ENCODE measurements at places on chromosomes 4 and X. TPM values are rescaled to one million over a fixed set of nuclear protein-coding genes. Genes with fewer than 3 reads are reported as not detected.

GRCh38 chrX:16712548-16713155, at the start of gene CTPS2:
Gene CTPS2 (minus strand): TSS chrX:16712669. CDS start chrX:16702902, 9,767 bp downstream.
- peak; percentile 55 for DNase-seq

- peak; percentile 80 for DNase-seq
Measured at GRCh38 chr4:77022560-77023179, 53.1 kb downstream of the CCNI start.

GRCh38 chr4:26279446-26279845, 41.4 kb upstream of the RBPJ start:
- no peak for DNase-seq

- no peak for DNase-seq
Measured at GRCh38 chr4:15142201-15142600, 139.9 kb downstream of the CPEB2 start.

DNA sequence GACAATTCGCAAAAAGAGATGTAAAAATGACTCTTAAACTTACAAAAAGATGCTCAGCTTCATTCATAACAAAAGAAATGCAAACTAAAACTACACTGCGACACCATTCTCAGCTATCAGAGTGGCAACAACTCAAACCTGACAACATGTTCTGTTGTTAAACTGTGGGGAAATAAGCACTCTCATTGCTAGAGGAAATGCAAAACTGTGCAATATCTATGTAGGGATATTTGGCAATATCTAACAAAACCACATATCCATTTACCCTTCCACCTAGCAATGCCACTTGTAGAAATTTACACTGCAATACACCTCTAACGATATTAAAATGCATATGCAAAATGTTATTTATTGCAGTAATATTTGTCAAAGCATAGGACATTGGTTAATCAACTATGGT, 78.3 kb upstream of the EGFL6 start:
- no peak for DNase-seq

- DNase-seq: no peak
Measured at GRCh38 chr4:155599596-155599995, 67.1 kb upstream of the GUCY1A1 start.

DNA sequence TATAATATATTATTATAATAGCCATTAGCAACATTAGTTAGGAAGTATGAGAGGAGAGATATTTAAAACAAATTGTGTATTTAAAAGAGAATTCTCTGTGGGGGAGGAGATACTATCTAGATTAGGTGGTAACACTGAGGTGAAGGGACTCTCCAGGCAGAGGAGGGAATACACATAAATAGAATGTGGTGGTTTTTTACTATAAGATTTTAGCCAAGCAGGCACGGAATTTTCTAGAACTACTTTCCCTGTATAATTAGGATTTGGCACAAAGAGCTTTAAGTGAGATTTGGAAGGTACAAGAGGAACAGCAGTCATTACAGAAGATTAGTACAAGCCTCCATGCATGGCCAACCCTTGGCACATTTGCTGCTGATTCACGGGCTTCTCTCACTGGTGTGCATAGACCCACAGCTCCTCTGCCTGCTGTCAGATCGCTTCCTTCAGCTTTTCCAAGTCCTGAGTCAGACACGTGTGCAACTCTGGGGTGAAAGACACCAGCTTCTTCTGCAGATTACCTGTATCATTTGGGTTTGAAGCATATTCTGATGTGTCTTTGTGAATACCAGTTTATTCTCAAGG, 685.5 kb downstream of the KCTD8 start:
- DNase-seq: no peak

- peak; percentile 47 for DNase-seq
Measured at GRCh38 chr4:168981460-168981859, 28.6 kb downstream of the CBR4 start.

- no peak for DNase-seq
Measured at GRCh38 chr4:48255072-48255958, 14.3 kb downstream of the TEC start.

GRCh38 chr4:47669946-47670345, 167.9 kb downstream of the CORIN start:
- DNase-seq: peak; percentile 18

DNA sequence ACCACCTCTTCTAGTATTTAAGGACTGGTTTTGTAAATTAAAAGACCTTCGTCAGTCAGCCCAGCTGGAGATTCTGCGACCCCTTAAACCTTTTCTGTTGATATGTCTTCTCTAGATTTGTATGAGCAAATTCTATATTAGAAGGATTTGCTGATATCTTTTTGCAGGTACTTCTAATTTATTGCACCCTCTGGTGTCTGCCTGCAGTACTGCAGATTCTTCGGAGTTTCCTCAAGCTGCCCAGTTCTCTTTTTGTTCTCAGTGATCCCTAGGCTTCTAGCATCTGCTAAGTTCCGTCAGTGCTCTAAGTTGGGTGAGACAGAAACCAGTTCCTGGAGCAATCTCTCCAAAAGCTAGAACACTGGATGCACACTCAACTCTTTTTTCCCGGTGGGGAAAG, 545.2 kb downstream of the C4orf33 start:
- peak; percentile 69 for DNase-seq

DNA sequence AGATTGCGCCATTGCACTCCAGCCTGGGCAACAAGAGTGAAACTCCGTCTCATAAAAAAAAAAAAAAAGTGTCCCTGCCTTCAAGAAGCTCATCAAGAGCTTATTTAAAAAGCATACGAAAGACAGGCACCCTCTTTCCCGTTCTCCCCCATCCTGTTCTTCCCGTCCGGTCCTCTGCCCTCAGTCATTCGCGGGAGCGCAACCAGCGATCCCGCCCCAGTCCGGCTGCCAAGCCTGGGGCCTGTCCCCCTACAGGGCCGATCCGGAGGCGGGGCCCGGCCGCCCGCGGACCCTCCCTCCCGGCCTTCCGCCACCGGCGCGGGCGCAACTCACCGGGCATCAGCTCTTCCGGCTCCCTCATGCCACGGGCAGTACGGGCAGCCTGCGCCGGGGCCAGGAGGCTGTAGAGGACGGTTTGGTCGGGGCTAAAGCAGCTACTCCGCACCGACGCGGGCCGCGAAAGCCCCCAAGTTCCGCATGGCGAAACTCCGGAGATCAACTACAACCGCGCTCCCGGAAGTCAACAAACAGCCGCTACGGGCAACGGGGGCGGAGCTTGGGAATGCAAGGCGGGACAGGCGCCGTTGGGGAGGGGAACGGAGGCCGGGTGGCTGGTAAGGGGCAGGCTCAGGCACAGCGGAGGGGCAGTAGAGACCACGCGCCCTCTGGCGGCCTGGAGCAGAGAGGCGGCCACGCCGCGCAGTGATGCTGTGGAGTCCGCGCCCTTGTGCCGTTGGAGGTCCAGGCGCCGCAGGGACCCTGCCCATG, at the start of gene RPGR:
RPGR (minus strand) TSS at position 503 of the 768 bp plus-strand sequence; CDS start at position 361, 142 bp downstream.
- DNase-seq: peak; percentile 91

- peak; percentile 44 for DNase-seq
Measured at GRCh38 chr4:4947721-4948120, 71.5 kb downstream of the CYTL1 start.

GRCh38 chr4:81905971-81906370, 434.3 kb upstream of the RASGEF1B start:
- DNase-seq: no peak

Gene DUSP21
- not detected for total RNA-seq

Gene RBM47
- 8.3 TPM for total RNA-seq

Gene CLOCK
- 39.0 TPM for total RNA-seq

Gene SSX2B
- total RNA-seq: not detected

Gene CA5B
- 9.1 TPM for total RNA-seq

Gene RNF212
- total RNA-seq: 6.9 TPM

Gene SMIM10L2A
- 0.33 TPM for total RNA-seq
